ENCODE measurements at places on chromosomes 3 and 15. TPM values are rescaled to one million over a fixed set of nuclear protein-coding genes. Genes with fewer than 3 reads are reported as not detected.

CEMIP gene
- 0.07 TPM for total RNA-seq

HDAC11 gene
- total RNA-seq = 17.3 TPM

P2RY13 gene
- not detected for total RNA-seq

ANKRD63 gene
- total RNA-seq = not detected

MKRN2OS gene
- 1.3 TPM for total RNA-seq

DUOXA2 gene
- total RNA-seq = not detected

GOLGA8K gene
- not detected for total RNA-seq

GPX1 gene
- 502 TPM for total RNA-seq

RHCG gene
- total RNA-seq = 0.21 TPM

GATA2 gene
- total RNA-seq = 6.0 TPM

EPHB1 gene
- total RNA-seq = 10.8 TPM

ACAN gene
- total RNA-seq = 0.27 TPM

CAPN3 gene
- total RNA-seq = 3.7 TPM

MESP2 gene
- 0.29 TPM for total RNA-seq

RAB6B gene
- 4.1 TPM for total RNA-seq

ACAA1 gene
- 54.5 TPM for total RNA-seq

ARPIN gene
- 11.2 TPM for total RNA-seq

TP53BP1 gene
- total RNA-seq = 34.8 TPM

GOLGA6B gene
- total RNA-seq = not detected

PRSS50 gene
- total RNA-seq = 0.29 TPM

TARS3 gene
- total RNA-seq = 10.5 TPM

ASTE1 gene
- 5.8 TPM for total RNA-seq

PFKFB4 gene
- total RNA-seq = 22.4 TPM

SLC12A1 gene
- total RNA-seq = not detected

HTR3E gene
- total RNA-seq = not detected

AP4E1 gene
- 11.0 TPM for total RNA-seq

KCNMB2 gene
- total RNA-seq = 3.6 TPM

AHSG gene
- total RNA-seq = not detected

RBMS3 gene
- 18.4 TPM for total RNA-seq

RTP3 gene
- not detected for total RNA-seq

PLCH1 gene
- total RNA-seq = 2.9 TPM

GMNC gene
- 0.38 TPM for total RNA-seq

AGBL1 gene
- total RNA-seq = not detected

TRANK1 gene
- 4.2 TPM for total RNA-seq

ASB14 gene
- not detected for total RNA-seq

PLA1A gene
- total RNA-seq = 1.4 TPM

LRRC15 gene
- total RNA-seq = not detected

GNL3 gene
- total RNA-seq = 109 TPM

DLL4 gene
- total RNA-seq = 0.82 TPM

TNFSF10 gene
- total RNA-seq = 8.6 TPM

ELL3 gene
- 1.3 TPM for total RNA-seq

ALPK3 gene
- total RNA-seq = 54.5 TPM
